ENCODE measurements at places on chromosomes 7 and 10. TPM values are rescaled to one million over a fixed set of nuclear protein-coding genes. Genes with fewer than 3 reads are reported as not detected.

The TRPV5 gene
- total RNA-seq: not detected

The TRIM50 gene
- not detected for total RNA-seq

The SLC16A12 gene
- total RNA-seq: not detected

The CPA4 gene
- total RNA-seq: 0.54 TPM

The TDRD1 gene
- not detected for total RNA-seq

The PAX4 gene
- total RNA-seq: not detected

The ADGRA1 gene
- total RNA-seq: not detected

The OR2A1 gene
- total RNA-seq: not detected

The PDE1C gene
- total RNA-seq: 0.17 TPM

The CACNA2D1 gene
- 5.0 TPM for total RNA-seq

The KIF20B gene
- total RNA-seq: 3.0 TPM

The LRRC17 gene
- total RNA-seq: 0.43 TPM

The SPDYE5 gene
- total RNA-seq: not detected

The PTPN20 gene
- total RNA-seq: 0.11 TPM

The POLR3A gene
- total RNA-seq: 11.4 TPM

The DNAH11 gene
- total RNA-seq: not detected

The DRGX gene
- total RNA-seq: not detected

The MYL7 gene
- not detected for total RNA-seq

The MSRB2 gene
- total RNA-seq: 8.3 TPM

The IRF5 gene
- total RNA-seq: 0.09 TPM

The AGBL3 gene
- total RNA-seq: 1.4 TPM

The CUZD1 gene
- total RNA-seq: 0.17 TPM

The SPDYE6 gene
- not detected for total RNA-seq

The CLCN1 gene
- total RNA-seq: not detected

The IFIT2 gene
- 8.9 TPM for total RNA-seq

The CNTNAP2 gene
- 0.09 TPM for total RNA-seq

The KLF6 gene
- 232 TPM for total RNA-seq

The PRPS1L1 gene
- not detected for total RNA-seq

The RBP4 gene
- total RNA-seq: not detected

The ANKRD30A gene
- total RNA-seq: not detected

The MRLN gene
- not detected for total RNA-seq

The ACBD7 gene
- 0.76 TPM for total RNA-seq

The NKX2-3 gene
- not detected for total RNA-seq

The IL2RA gene
- total RNA-seq: not detected

The MALSU1 gene
- 49.2 TPM for total RNA-seq

The GARIN1A gene
- total RNA-seq: 0.09 TPM

The PMS2 gene
- 18.7 TPM for total RNA-seq

The TRIP6 gene
- 48.9 TPM for total RNA-seq

The COL28A1 gene
- not detected for total RNA-seq

The LGI1 gene
- total RNA-seq: not detected

The FANK1 gene
- 1.1 TPM for total RNA-seq

The PNLIP gene
- not detected for total RNA-seq

The HIBADH gene
- 23.6 TPM for total RNA-seq

The GIMAP1 gene
- total RNA-seq: 21.1 TPM

The ERVW-1 gene
- not detected for total RNA-seq

The STEAP1B gene
- 2.9 TPM for total RNA-seq
